ENCODE measurements at places on chromosomes 12 and 14.

GRCh38 chr12:19212245-19212644 lies 82.7 kb downstream of the PLEKHA5 start:
- no peak for DNase-seq

GRCh38 chr12:67288561-67288960 lies 19.4 kb downstream of the CAND1 start:
- DNase-seq, result no peak

- no peak for DNase-seq
These were observed 15.1 kb downstream of the LTBP2 start for GRCh38 chr14:74596741-74597450.

DNA sequence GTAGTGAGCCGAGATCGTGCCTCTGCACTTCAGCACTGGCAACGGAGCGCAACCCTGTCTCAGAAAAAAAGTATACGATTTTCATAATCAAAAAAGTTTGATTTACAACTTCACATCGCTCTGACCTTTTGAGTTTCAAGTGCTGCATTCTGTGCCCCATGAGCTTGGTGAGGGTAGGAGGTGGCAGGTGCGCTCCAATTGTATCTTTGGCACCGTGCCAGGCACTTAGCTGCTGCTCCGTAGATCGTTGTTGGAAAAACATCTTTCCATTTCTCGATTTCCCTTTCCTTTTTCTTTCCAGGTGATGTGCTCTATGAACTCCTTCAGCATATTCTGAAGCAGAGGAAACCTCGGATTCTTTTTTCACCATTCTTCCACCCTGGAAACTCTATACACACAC lies 203.7 kb downstream of the ETV6 start:
- no peak for DNase-seq

GRCh38 chr14:20468764-20469241 lies 403 bp upstream of the PNP start:
- DNase-seq, result no peak

GRCh38 chr12:124207049-124207448 lies 87.8 kb upstream of the RFLNA start:
- DNase-seq, result no peak

- DNase-seq, result no peak
These were observed 141.3 kb upstream of the HIF1A start for GRCh38 chr14:61553730-61554641.

- no peak for DNase-seq
These were observed 56.6 kb downstream of the BCL2L14 start for GRCh38 chr12:12127304-12127703.

DNA sequence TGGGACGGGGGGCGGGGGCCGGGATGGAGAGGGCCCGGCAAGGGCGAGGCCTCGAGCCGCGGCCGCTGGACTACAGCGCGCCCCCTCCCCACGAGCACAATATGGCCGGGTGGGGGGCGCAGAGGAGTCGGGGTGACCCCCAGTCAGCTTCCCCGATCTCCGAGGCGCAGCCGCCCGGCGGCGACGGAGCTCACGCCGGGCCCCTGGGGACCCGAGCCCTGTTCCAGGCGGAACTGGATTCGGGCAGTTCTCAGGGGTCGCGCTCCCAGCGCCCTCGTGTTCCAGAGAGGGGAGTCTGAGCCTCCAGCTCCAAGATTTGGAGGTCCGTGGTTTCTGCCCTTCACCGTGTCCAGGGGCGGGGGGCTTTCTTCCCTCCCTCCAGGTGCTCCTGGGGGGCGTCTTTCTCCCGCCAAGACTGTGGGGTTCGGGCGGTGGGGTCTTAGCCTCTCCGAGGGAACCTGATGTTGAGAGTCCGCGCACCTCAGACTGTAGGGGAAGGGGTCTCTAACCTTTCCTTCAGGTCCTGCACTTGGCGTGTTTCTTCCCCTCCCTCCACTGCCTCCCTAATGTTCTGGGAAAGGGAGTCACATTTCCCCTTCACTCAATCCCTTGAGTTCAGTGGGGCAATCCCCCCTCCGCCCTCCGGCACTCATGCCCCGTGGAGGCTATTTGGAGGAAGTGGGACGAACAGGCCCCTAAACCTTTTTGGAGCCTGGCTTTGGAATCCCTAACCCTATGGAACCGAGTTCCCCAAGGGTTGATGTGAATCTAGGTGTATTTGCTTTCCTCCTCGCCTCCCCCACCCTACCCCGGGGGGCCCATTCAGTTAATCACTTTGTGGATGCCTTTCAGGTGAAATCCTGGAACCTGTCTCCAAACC lies 584 bp downstream of the ACVR1B start:
- peak; percentile 43 for DNase-seq

- DNase-seq, result no peak
These were observed 12.1 kb downstream of the CSRP2 start for GRCh38 chr12:76866726-76867125.

DNA sequence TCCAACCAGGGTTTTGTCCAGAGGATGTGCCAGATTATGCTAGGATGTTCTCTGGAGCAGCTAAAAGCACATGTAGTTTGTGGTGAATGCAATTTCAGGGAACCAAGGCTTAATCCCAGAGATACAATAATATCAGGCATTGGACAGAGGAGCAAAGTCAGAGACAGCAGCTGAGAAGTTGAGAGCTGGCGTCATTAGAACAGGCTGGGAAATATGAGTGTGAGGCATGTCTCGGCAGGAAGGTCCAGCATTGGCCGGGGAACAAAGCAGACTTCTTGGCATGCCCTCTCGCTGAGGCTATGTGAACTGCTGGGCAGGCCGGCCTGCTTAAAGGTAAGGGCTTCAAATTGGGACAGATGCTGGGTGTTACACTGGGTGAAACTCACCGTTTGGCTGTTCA lies 125.4 kb downstream of the CAND1 start:
- DNase-seq, result peak; percentile 4

- no peak for DNase-seq
These were observed 65.0 kb upstream of the DDHD1 start for GRCh38 chr14:53218161-53218560.

GRCh38 chr12:94686834-94687628 lies 36.7 kb upstream of the TMCC3 start:
- DNase-seq, result no peak

DNA sequence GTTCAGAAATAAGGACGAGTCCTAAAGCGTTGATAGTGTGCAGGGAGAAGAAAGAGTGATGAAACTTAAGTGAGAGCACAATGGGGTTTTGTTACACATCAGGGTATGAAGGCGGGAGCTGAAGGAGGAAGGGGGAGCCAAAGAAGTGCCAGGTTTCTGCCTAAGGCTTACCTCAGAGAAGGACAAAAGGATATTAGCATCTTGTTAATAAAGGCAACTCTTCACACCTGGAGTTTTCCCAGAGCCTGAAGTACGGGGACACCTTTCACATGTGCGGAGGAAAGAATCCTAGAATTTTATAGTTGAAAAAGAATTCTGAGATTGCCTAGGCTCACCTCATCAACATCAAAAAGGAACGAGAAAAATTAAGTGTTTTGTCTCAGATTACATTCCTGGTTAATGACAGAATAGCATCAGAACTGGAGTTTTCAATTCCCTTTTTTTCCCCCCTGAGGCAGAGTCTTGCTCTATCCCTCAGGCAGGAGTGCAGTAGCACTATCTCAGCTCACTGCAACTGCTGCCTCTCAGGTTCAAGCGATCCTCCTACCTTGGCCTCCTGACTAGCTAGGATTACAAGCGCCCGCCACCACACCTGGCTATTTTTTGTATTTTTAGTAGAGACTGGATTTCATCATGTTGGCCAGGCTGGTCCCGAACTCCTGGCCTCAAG lies 2.2 kb upstream of the SAV1 start:
- DNase-seq, result no peak

DNA sequence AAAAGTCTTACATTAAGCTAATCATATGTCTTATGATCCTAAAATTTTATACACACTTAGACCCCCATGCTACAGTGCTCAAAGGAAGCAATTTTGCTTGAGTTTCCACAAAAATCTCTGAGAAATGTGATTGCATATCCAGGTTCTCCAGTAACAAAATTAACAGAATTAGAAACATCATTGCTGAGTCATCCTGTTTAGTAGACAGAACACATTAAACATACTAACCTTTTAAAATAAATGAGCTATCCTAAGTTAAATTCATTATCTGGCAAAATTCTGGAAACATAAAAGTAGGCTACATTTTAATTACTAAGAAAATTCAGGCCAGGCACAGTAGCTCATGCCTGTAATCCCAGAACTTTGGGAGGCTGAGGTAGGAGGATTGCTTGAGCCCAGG lies 94.7 kb downstream of the DENND5B start:
- DNase-seq, result no peak

DNA sequence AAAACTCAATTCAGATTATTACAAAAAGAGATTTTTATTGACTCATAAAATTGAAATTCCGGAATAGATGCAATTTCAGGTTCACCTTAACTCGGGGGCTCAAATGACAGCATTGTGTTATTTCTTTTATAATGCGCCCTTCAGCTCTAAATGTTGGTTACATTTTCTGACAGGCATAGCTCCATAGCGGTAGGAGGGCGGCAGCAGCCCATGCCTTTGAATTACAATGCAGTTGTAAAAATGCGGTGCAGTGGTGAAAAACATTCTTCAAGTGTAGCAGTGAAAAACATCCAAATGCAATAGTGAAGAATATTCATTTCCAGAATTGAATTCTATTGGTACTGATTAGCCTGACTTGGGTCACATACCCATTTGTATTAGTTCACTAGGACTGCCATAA lies 215.3 kb upstream of the PKP2 start:
- DNase-seq, result no peak

- no peak for DNase-seq
These were observed 53.9 kb upstream of the NUDT4 start for GRCh38 chr12:93323625-93324329.

DNA sequence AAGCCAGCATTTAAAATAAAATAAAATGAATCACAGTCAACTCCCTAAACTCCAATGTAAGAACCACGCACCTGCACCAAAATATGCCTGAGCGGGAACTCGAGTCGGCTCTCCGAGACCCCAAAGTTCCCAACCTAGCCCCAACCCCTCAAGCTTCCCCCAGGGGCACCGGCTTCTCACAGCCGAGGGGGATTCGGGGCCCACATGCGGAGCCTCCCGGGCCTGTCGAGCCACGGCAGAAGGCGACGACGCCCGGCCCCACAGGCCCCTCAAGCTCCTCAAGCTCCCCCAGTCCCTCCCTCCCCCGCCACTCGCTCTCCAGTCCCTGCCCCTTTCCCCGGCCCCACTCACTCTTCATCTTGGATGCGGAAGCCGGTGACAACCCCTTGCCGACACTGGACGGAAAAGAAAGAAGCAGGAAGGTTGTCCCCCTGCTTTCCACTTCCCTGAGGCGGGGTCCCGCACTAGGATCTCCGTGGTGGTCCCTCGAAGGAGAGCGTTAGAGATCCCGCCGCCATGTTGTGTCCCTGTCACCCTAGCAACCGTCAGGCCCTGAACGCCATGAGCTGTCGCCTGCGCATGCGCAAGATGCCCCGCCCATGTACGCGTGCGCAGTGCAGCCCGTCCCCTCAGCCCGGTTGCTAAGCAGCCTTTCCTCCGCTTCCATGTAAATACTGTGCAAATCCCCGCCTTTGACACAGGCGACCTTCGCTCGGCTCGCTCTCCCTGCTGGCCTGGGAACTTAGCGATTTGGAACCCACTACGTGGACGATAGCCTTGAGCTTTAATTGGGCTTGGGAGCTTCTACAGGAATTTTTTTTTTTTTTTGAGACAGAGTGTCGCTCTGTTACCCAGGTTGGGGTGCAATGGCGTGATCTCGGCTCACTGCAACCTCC lies at the start of gene MOK:
Gene MOK, minus strand, starts transcription at position 554 of the 896 bp plus-strand sequence. Its CDS starts 196 bp downstream, at position 358.
- DNase-seq, result peak; percentile 97

- DNase-seq, result no peak
These were observed 35.1 kb downstream of the EIF2S3B start for GRCh38 chr12:10540776-10541205.

DNA sequence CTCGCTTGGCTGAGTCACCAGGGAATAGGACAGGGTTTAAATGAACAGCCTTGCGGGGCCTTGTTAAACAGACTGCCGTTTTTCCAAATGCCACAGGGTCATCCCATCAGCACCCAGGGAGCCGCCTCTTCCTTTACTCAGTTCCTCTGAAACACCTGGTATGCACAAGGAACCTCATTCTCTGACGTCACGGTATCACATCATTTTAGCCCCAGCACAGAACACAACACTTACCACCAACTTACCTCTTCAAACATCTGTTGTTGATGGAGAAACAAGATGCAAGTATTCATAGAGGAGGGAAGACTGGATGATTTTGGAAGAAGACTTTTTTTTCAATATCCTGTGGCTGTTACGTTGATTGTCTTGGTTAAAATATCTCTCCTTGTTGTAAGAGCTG lies 535.3 kb upstream of the TMEM132C start:
- DNase-seq, result no peak

DNA sequence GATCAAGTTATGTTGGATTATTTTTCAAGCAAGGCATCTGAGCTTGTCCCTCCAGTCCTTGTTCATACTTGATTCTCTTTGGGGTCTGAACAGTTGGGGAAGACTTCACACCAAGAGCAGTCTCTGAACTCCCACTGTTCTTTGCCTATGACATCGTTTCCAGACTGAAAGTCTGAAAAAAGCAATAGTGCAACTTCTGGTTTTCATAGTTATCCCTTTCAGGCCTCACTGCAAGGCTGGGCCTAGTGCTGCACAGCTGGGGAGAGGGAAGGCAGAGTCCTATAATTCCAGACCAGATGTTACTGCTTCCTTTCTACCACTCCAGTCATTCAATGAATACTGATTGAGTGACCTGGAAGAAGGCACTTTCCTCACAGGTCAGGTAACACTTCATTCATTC lies 187.1 kb upstream of the CCND2 start:
- no peak for DNase-seq

DNA sequence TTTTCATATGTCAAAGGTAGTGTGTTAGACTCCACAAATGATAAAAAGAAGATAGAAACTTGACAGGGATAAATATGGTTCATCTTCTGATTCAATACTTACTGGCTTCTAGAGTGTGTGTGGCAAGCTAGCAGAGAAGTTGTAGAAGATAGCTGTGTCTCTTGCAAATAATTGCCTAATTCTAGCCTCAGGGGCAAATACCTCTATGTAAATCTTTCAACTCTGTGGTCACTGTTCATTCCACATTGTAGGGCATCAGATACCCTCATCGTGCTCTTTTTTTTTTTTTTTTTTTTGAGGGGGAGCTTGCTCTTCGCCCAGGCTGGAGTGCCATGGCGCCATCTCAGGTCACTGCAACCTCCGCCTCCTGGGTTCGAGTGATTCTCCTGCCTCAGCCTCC lies 1.7 kb downstream of the OLR1 start:
- DNase-seq, result no peak

GRCh38 chr12:107436376-107436775 lies 249.2 kb upstream of the PWP1 start:
- no peak for DNase-seq

GRCh38 chr12:101474711-101475386 lies at the start of gene SPIC:
Gene SPIC (plus strand): TSS chr12:101475336. CDS start chr12:101476905, 1,569 bp downstream.
- DNase-seq, result no peak
